Astrocyte (in vitro differentiated cells and primary cell): ENCODE measurements at places on chromosomes 5 and 9.

DNA sequence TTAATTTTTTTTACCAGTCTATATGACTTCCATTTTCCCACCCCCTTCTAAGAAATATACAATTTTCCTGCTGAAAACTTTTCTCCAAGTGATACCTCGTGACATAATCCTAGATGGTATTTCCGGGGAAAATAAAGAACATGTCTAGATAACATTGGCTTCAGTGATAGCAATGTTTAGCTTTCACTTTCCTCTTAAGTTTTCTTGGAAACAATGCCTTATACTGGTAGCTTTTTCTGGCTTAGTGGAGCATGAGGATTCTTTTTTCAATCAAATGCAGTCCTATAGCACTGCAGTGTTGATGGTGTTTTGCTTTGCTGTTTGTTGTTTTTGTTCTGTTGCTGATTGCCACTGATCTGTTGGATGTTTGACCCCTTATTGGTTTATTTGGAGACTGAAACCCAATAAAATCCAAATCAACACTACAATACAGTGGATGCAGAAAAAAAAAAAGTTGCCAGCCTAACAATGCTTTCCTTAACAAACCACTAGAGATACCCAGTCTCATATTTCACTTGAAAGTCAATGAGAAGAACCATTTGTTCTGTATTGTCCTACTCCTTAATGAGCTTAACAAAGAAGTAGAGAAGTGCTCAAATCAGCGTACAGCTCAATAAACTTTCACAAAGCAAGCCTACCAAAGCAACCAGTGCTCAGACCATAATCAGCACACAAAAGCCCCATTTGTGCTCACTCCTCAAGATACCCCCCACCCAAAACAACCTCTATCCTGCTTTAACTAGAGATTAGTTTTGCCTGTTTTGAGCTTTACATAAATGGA lies 74.2 kb upstream of the GRAMD2B start:
- peak; percentile 31 for DNase-seq

DNA sequence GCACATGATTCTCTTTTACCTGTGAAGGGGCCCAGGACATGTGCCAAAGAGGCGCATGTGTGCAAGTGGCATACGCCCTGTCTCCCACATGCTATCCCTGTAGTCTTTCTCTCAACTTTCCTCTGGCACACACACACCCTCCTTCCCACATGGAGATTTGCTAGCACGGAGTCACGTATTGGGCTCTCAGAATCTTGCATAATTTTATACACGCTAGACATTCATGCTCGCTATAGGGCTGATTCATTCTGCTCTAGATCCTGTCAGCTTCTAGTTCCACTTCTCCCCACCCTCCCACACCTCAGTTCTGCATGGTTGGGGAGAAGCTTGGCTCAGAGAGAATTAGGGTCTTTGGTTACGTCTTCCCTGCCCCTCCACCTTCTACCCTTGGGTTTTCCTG lies 72.8 kb downstream of the CD180 start:
- DNase-seq, result no peak

DNA sequence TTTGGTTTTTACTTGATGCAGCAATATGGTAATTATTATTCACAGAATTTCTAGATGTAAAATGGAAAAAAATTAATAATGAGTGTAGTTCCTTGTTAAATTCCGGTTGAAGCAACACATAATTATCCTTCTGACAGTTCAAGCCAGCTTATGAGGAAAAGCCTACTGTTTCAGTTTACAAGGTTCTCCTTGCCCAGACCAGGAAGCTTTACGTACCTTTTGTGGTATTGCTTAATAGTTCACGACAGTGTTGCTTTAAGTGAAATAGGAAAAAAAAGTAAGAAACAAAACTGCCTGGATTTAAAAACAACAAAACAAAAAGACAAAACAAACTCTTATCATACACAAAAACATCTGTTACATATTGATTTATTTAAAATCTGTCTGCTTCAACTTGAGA lies 547.3 kb upstream of the C9orf72 start:
- DNase-seq, result no peak

- no peak for DNase-seq
Measured at GRCh38 chr9:88691091-88691490, 156.1 kb downstream of the NXNL2 start.

DNA sequence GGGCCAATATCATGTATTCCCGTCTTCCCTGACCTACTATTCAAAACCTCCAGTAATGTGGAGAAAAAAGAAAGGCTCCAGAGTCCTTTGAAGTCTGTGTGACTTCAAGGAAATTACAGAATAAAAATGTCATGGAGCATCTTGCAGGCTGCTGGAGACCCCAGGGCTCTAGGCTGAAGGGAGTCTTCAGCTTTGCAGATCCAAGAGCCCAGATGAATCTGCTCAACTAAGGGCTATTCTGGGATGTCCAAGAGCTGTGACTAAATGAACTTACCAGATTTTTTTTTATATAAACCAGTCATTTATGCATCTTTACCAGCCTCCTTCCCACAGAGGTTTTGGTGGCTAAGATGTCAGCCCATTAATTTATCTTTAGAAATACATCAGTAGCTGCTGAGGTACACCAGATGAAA lies 167.3 kb downstream of the MUSK start:
- DNase-seq, result peak; percentile 85
